ENCODE measurements at places on chromosomes 7 and 10.

DNA sequence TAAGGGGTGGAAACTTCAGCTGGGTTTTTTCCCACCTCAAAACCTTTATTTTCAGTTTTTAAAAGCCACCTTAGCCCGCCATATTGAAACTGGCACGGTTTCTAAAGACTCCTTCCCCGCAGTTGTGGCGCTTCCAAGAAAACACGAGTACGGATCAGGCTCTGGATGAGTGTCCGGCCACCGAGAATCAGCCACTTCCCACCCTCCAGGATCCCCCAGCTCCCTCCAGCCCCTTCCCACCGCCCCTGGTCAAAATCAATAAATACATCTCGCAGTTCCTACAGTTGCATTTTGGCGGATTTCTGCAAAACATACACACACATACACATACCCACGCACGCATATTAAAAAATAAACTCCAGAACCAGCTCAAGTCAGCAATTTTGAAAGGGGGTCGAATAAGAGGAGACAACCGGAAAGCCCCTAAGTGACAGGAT is 1.1 kb downstream of the SFMBT2 start:
- peak; percentile 50 for DNase-seq

DNA sequence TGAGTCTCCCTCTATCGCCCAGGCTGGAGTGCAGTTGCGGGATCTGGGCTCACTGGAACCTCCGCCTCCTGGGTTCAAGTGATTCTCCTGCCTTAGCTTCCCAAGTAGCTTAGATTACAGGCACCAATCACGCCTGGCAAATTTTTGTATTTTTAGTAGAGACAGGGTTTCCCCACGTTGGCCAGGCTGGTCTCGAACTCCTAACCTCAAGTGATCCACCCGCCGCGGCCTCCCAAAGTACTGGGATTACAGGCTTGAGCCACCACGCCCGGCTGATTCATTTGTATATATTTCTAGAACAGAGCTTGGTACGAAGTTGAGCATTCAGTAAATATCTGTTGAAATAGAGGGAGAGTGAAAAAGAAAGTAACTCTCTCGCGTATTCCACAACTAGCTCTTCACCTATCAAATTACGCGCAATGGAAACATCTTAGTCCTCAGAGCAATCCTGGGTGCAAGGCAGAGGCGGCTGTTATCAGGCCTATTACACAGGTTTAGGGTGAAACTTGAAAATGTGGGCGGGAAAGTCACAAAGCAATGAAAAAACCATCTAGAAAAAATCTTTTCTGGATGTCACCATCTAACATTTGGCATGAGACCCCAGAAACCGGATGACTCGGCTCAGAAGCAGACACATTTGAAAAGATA is 707 bp upstream of the GHITM start:
- peak; percentile 21 for DNase-seq

- DNase-seq, result no peak
Observed at GRCh38 chr10:16976803-16977202, 152.8 kb downstream of the CUBN start.

DNA sequence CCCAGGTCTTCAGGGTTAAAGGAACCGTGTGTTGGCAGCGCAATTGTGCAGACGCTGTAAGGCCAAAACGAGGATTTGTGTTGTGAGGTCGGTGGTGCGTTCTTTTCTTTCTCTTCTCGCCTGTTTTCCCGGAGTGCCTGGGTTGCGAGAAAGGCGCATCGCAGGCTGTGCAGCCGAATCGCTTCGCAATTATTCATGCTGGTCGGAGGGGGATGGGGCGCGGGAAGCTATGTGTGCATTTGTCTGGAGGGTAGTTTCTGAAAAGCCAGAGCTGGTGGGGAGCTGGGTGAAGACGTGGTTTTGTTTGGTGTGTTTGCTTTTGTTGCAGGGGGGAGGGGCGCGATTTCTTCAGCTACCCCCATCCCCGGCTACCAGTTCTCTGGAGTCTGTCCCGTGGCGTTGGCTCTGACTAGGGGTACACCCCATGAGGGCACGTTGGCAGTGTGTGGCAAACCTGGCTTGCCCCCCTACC is 2.1 kb downstream of the MXI1 start:
- DNase-seq, result peak; percentile 54

DNA sequence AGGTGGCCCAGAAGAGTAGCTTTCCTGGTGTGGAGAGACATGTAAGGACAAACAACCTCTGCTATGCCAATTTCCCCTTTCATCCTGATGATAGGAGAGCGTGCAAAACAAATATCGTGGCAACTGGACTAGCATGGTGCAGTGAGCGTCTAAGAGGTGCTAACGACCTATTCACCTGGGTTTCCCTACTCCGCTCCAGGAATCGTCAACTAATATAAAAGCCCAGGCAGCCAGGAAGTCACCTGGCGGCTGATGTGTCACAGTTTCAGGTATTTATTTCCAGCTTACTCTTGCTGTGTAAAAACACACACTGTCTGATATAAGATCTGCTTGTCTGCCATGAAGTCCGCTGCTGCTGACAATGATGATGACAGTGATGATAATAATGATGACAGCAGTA is 56.5 kb upstream of the EFCAB10 start:
- DNase-seq, result no peak

- DNase-seq, result no peak
Observed at GRCh38 chr7:2037808-2038522, 194.8 kb downstream of the MAD1L1 start.

GRCh38 chr7:36871355-36871738 is 147.1 kb upstream of the AOAH start:
- DNase-seq, result no peak

- DNase-seq, result no peak
Observed at GRCh38 chr10:96321822-96322221, 17.6 kb downstream of the DNTT start.

GRCh38 chr10:1766049-1766448 is 28.7 kb upstream of the ADARB2 start:
- no peak for DNase-seq

DNA sequence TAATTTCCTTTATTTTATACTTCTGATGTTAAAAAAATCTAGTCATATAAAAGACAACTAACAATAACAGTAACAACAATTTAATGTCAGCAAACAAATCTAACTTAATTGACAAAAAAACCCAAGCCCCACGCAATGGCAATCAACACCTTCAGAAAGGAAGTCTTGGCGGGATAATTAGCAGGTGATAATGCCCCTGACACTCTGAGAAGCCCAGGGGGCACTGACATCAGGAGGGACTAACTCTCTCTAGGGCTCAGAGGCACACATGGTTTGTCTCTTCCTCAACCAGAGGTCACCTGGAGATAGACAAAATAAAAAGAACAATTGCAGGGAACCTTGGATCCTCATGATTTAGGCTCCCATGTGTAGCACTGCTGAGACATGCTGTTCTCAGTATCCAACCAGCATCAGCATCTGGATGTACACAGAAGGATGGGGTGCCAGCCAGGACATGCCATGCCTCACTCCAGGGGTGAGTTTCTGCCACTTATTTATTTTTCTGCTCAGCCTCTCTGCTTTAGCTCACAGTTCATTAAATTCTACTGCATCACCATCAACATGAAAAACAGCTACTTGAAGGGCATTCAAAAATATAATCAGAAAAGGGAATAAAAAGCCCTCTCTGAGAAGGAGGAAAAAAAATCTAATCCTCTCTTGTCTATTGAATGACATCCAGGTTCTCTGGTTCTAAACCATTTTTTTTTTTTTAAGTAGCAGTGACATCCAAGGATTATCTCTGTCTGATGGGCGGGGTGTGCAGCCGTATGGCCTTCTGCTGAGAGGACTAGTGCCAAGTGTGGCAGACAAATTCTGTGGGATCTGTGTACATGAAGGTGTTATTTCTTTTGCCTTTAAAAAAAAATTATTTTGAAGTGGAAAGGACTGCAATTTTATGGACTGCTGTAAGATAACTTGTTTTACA is 96.3 kb downstream of the ATXN7L1 start:
- DNase-seq, result no peak

GRCh38 chr7:106277976-106278375 is 6.8 kb downstream of the NAMPT start:
- no peak for DNase-seq

- DNase-seq, result no peak
Observed at GRCh38 chr10:5361966-5362365, 2.8 kb upstream of the UCN3 start.

- DNase-seq, result no peak
Observed at GRCh38 chr7:25308246-25308645, 80.0 kb upstream of the NPVF start.

- DNase-seq, result no peak
Observed at GRCh38 chr7:35991511-35992232, 161.4 kb upstream of the EEPD1 start.

Data from GM13977 (cell line).